ENCODE measurements at places on chromosomes 4 and X.

- DNase-seq, result no peak
These were observed 125.5 kb downstream of the ATG4A start for GRCh38 chrX:108216919-108217571.

GRCh38 chr4:45638641-45639040, 485.2 kb downstream of the GABRG1 start:
- DNase-seq, result no peak

- DNase-seq, result no peak
These were observed 140.3 kb upstream of the CXCL13 start for GRCh38 chr4:77465271-77465670.

DNA sequence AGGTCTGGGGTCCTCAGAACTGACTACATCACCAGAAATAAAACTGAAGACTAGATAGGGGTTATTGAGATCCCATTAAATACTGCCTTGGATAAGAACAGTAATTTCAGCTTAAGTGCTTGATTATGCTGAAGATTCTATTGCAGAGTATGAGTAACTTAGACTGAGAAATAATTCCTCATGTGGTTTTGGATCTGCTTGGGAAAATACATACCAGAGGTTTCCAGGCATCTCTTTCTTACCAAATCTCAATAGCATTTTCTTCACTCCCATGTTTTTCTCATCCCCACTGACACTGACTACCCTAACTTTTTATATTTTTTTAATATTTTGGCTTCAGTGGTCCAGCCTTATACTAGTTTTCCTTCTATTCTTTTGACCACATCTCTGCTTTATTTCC, 92.0 kb upstream of the TEX13D start:
- DNase-seq, result no peak

- DNase-seq, result no peak
These were observed 337.8 kb upstream of the NOCT start for GRCh38 chr4:138677748-138678147.

- no peak for DNase-seq
These were observed 7.0 kb downstream of the LRCH2 start for GRCh38 chrX:115226929-115227328.

Data from NCI-H2029 treated with DMSO at 0.1 percent for 48 hours (cell line).